ENCODE measurements at places on chromosomes 2 and 18.

DNA sequence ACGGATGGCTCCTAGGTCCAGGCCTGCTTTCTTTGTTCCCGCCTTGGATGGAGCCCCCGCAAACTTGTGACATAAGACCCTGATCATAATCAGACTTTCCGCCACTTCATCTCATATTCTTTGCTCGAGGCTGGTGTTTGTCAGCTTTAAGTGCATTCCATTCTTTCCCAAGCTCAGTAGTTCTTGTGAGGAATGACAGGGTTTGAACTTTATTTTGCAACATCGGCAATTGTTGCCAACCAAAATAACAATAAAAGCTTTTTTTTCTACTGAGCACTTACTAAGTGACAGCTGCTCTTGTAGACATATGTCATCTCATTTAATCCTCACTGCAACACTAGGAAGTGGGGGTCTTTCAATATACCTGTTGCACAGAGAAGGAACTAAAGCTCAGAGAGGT is 178.8 kb upstream of the ST6GAL2 start:
- DNase-seq: no peak

GRCh38 chr2:97734061-97735051 is 21.0 kb downstream of the ZAP70 start:
- no peak for DNase-seq

- peak; percentile 26 for DNase-seq
Measured at GRCh38 chr2:227460070-227460485, 11.9 kb upstream of the AGFG1 start.

GRCh38 chr2:26811791-26812694 is 26.2 kb downstream of the CENPA start:
- no peak for DNase-seq

GRCh38 chr2:132009874-132010521 is 151.8 kb downstream of the ANKRD30BL start:
- DNase-seq: no peak

DNA sequence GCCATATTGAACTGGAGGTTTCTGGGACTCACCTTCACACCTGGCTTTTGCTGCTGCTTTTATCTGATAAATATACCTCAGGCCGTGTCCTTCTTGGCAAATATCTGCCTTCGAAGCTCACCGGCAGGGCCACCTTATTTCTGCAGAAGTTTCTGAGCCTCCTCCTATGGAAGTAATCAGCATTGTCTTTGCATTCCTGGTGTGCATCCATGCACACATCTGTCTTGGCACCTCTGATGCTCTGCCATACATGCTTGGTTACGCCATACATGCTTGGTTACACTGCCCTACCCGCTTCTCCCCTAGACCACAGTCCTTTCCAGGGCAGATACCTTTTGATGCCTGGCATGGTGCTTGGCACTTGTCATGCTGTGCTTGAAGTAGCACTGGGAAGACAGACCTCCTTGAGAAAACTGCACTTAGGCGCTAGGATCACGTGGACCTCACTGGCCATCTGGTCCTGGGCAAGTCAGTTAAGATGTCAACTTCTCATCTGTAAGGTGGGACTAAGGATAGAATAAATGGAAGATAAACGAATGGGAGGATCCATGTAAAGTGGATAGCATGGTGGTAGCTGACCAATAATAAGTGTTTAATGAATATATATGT is 66.8 kb downstream of the ZNF236 start:
- DNase-seq: no peak

DNA sequence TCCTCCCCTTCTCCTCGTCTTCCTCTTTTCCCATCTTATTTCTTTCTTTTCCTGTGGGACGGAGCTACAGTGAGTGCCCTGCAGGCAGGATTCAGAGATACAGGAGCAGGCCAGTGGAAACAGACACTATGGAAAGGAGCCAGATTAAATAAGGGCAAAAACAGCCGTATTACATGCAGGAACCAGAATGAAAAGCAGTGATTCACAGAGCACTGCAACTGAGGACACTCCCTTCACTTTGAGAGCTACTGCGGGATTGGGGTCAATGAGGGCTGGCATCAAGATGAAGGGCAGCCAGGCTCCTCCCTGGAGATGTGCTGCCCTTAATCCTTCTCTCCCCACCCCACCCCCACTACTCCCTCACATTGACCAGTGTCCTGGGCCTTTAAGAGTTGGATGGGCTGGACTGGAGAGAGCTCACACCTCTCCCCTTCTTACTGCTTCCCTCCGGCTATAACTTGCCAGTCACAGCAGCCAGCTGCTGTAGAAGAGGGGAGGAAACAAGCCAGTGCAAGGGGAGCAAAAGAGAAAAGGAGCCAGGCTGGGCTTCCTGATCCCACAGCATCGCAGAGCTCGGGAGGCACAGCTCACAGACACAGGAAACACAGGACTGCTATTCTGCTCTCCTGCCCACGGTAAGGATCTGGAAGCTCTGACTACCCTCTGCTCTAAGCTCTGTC is at the start of gene PLCD4:
TSS of gene PLCD4 (plus strand) at position 464 of the 680 bp plus-strand sequence. CDS start 7,841 bp downstream, outside the sequence.
- DNase-seq: no peak

- no peak for DNase-seq
Measured at GRCh38 chr2:60998628-60999545, 18.6 kb upstream of the PEX13 start.

GRCh38 chr2:20381457-20381856 is 30.8 kb upstream of the PUM2 start:
- DNase-seq: no peak

DNA sequence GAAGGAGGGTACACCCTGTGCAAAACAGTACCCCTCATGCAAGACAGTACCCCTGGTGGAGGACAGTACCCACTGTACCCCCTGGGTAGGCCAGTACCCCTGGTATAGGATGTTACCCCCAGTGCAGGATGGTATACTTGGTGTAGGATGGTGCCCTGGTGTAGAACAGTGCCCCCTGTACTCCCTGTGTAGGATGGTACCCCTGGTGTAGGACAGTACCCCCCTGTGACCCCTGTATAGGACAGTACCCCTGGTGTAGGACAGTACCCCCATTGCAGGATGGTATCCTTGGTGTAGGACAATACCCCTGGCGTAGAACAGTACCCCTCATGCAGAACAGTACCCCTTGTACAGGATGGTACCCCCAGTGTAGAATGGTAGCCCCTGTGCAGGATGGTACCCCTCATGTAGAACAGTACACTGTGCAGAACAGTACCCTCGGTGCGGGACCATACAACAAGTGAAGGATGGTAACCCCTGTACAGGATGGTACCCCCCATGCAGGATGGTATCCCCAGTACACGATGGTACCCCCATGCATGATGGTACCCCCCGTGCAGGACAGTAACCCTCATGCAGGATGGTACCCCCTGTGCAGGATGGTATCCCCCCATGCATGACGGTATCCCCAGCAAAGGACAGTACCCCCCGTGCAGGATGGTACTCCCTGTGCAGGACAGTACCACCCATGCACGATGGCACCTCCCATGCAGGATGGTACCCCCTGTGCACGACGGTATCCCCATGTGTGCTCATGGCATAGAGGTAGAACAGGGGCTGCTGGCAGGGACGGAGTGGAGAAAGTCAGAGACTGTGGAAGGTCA is 248.0 kb downstream of the DCDC2C start:
- DNase-seq: no peak

GRCh38 chr2:47811668-47812067 is 28.7 kb downstream of the MSH6 start:
- no peak for DNase-seq

Measured in activated CD4-positive, CD25-positive, alpha-beta regulatory T cell treated with anti-CD3 and anti-CD28 coated beads, Interleukin-2, amount 50 U/mL, for 16 hours (primary cell).